ENCODE measurements at places on chromosomes 4 and X.
A peak's percentile ranks its signal among the peaks of the same experiment; 100 is the strongest.

- DNase-seq: no peak
These were observed 464.7 kb upstream of the FAM47C start for GRCh38 chrX:36543499-36543898.

DNA sequence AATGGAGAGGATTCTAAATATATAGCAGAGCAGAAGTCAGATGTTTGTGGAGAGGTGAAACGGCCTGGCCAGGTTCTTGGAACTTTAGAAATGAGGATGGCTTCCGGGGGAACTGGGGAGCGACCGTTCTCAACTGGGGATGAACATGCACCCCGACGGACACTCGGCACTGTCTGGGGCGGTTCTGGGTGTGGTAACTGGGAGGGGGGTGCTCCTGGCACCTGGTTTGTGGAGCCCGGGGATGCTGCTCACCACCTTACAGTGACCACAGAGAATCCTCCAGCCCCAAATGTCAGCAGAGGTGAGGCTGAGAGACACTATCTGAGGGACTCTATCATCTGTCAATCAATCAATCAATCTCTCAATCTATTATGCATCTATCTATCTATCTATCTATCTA is 69.0 kb upstream of the PPP2R3B start:
- no peak for DNase-seq

DNA sequence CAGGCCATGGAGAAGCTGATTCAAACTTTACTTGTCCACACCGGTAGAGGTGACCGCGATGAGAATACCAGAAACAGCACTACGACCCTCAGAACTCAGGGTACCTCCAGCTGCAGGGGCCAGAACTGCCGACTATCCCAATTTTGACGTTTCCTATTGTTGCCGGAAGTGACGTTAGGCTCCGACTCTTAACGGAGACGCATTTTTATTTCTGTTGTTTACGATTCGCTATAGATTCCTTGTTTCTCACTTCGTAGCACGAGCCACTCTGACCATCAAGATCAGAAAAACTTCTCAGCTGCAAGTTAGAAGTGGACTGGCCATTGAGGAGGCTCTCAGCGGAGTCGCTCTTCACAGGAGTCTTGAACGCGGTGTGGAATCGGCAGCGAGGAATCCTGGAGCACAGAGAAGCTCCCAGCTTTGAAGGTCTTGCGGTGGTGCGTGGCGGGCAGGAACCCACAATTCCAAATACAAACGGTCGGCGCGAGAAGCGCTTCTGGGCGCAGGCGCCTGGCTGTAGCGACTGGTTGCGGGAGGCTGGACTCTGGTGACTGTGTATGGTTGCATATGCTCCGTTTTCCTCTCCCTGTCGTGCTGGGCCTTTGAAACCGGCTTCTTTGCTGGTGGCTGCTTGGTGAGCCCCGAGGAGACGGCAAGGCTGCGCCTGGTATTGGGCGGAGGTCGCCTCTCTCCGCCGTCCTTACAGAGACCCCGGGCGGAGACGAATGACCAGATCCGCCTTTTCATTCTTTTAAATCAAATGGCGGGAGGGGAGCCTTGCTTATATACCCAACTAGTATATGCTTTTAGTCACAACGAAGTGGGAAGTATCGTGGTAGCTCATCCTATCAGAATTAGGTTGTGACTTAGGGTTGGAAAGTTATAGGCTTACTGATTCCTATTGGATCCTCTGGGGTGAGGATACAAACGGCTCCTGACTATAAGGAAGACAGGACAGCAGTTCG is at the start of the genes CEP44 and FBXO8:
Gene CEP44, plus strand, starts transcription at position 405 of the 965 bp plus-strand sequence. CDS start 15,211 bp downstream, outside the sequence.
Gene FBXO8, minus strand, starts transcription at position 161 of the 965 bp plus-strand sequence. CDS start 20,575 bp downstream, outside the sequence.
- DNase-seq: peak; percentile 21

DNA sequence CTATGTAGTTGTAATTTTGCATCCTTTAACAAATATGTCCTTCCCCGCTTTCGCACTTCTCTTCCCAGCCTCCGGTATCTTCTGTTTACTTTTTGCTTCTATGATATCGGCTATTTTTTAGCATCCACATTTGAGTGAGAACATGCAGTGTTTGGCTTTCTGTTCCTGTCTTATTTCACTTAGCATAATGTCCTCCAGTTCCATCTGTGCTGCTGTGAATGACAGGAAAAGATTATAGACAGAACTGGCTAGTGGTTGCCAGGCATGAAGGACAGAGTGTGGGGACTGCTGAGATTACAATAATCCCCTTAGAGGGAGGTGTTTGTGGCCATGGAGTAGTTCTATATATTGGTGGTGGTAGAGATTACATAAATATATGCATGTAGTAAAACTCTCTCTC is 588.6 kb downstream of the NLGN4X start:
- DNase-seq: no peak

DNA sequence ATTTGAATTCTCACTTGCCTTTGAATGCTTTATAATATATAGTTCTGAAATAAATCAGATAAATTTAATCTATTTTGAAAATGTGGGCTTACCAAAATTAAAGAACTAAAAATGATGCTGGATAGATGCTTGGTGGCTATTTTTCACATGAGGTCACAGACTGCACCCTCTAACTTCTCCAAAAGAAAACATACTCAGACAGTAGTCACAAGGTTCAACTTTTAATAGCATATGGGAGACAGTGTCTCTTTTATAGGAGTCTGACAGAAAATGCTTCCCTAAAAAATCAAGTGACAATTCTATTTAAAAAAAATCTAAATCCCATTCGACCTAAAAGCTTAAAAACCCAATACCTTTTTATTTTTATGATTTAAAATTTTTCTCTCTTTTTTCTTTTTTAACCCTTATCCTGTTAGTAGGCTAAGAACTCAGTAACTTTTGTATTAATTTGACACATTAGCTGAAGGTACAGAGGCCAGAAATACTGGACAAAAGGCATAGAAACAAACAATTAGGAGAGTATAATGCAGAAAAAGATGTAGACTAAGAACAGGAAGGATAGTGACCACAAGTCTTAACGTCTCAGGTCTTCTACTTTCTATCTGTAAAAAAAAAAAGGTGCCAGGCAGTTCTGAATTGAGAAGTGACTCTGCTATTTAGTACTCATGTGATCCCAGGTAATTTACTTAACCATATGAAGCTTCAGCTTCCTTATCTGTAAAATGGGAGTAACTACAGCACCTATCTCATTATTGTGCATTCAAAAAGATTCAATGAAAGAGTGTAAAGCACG is 7.6 kb downstream of the TIGD4 start:
- no peak for DNase-seq

GRCh38 chrX:8848911-8849310 is 47.7 kb upstream of the FAM9A start:
- DNase-seq: no peak

GRCh38 chr4:169147191-169147590 is 123.6 kb downstream of the SH3RF1 start:
- no peak for DNase-seq

- DNase-seq: no peak
These were observed 45.0 kb upstream of the NKX1-1 start for GRCh38 chr4:1451106-1451751.
